ENCODE measurements at places on chromosomes 7 and 10.

DNA sequence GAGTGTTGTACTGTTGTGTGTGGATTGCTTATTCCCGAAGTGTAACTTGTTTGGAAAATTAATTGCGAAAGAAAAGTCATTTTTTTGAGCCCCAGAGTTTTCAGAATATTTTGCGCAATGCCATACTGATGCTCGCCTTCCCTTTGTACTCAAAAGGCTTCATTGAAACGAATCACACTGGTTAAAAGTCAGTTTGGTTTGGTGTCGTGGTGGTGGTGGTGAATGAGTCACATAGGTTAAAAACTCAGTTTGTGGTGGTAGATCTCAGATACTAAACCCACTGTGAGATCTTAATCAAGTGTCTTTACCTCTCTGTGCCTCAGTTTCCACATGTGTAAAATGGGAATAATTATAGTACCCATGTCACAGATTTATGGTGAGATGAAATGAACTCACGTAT lies 61.1 kb upstream of the IL6 start:
- no peak for DNase-seq

DNA sequence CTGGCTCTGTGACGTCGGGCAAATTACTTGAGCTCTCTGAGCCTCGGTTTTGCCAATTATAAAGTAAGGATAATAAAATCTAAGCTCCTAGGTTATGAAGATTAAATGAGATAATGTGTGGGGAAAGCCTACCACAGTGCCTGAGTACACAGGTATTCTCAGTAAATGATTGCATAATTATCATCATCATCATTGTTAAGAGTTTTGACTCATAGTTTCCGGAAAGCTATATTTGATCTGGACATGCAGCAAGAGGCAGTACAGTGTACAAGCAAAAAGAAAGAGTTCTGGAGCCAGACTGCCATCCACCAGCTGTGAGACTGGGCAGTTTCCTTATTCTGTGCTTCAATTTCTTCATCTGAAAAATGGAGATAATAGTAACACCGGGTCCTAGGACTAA lies 155.6 kb upstream of the YAE1 start:
- DNase-seq: no peak

- DNase-seq: no peak
Observed at GRCh38 chr10:75987616-75988015, 556.2 kb downstream of the LRMDA start.

- DNase-seq: no peak
Observed at GRCh38 chr10:28328346-28328745, 25.5 kb upstream of the MPP7 start.

All from coronary artery (tissue), 2 donors.